ENCODE measurements at places on chromosomes 6 and 20. TPM values are rescaled to one million over a fixed set of nuclear protein-coding genes. Genes with fewer than 3 reads are reported as not detected.

DNA sequence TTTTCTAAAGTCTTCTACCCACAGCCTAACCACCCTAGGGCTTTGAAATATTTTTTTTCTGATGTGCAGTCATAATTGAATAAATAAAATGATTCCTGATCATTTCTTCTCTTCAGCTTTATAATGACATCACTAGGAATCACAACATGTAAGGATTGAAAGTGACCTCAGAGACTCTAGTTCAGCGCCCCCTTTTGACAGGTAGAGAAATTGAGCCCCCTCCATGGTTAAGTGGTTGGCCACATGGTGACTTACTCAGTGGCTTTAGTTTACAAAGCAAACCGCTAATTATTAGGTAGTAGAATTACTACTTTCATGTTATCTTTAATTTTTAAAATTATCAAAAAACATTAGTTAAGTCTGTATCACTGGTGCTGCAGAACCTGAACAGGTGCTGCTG is 13.3 kb upstream of the SLC2A12 start:
- no peak overlapping the region for H3K27ac ChIP-seq
- no peaks in the 10 kb centered on the region for H3K4me1 ChIP-seq
- no peak for DNase-seq
- H3K4me3 ChIP-seq, result no peak overlapping the region

- H3K36me3 ChIP-seq, result no peaks in the 10 kb centered on the region
- no peaks in the 10 kb centered on the region for H3K4me1 ChIP-seq
- H3K27ac ChIP-seq, result no peak overlapping the region
- H3K4me3 ChIP-seq, result no peak overlapping the region
- no peaks in the 10 kb centered on the region for H3K27me3 ChIP-seq
These were observed 52.1 kb downstream of the IRF4 start for GRCh38 chr6:443621-444159.

DNA sequence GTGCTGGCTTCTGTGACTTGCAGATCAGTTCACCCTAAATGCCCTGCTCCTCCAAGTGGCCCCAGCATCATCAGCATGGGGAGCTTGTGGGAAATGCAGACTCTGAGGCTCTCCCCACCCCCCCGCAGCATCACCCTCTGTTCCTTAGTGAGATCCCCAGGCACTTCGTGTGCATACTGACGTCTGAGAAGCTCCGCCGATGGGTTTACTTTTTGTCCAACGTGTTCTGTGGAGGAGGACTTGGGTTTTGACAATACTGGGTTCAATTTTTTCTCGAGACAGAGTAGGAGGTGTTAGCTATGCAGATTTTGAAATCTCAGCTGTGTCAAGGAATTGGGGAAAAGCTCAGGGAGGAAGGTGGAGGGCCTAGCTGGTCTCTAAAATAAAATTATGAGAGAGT is 38.3 kb upstream of the ZNF831 start:
- H3K36me3 ChIP-seq, result no peaks in the 10 kb centered on the region
- no peak overlapping the region for H3K27ac ChIP-seq

The RNF182 gene
- 5.0 TPM for total RNA-seq

DNA sequence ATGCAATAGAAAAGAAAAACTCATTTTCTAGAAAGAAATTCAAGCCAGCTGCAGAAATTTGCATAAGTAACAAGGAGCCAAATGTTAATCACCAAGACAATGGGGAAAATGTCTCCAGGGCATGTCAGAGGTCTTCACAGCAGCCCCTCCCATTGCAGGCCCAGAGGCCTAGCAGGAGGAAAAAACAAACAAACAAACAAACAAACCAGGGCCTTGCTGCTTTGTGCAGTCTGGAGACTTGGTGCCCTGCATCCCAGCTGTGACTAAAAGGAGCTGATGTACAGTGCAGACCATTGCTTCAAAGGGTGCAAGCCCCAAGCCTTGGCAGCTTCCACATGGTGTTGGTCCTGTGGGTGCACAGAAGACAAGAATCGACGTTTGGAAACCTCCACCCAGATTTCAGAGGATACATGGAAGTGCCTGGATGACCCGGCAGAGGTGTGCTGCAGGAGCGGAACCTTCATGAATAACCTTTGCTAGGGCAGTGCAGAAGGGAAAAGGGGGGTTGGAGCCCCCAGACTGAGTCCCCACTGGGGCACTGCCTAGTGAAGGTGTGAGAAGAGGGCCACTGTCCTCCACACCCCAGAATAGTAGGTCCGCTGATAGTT is 110.9 kb upstream of the AKAP12 start:
- no peaks in the 10 kb centered on the region for H3K4me1 ChIP-seq
- no peak overlapping the region for H3K27ac ChIP-seq
- DNase-seq, result no peak
- H3K36me3 ChIP-seq, result no peaks in the 10 kb centered on the region

The ADTRP gene
- 8.0 TPM for total RNA-seq

- H3K27ac ChIP-seq, result no peak overlapping the region
- no peak for DNase-seq
These were observed 97.3 kb upstream of the STXBP5 start for GRCh38 chr6:147106759-147107401.

The SLC32A1 gene
- not detected for total RNA-seq

DNA sequence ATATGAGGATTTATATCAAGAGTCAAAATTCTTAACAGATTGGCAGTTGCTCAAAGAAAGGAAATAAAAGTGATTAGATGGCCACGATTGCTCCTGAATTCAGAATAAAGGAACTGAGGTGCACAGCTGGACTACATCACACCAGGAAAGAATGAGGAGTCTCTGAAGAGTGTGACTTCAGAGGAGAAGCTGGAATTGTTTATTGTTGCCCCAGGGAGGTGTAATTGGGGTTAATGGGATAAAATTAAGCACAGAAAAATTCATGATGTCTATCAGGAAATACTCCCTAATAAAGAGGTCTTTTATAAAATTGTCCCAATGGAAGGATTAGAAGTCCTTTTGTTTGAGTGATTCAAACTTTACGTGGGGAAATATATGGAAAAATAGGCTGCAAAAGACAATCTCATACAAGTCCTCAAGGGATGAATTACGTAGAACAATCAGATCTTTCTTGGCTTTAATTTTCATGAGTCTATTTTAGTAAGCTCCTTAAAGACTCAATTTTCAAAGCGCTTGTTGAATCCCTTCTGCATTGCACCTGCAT is 208.6 kb upstream of the RNF217 start:
- DNase-seq, result no peak
- H3K4me3 ChIP-seq, result no peak overlapping the region
- H3K36me3 ChIP-seq, result no peaks in the 10 kb centered on the region
- no peaks in the 10 kb centered on the region for H3K27me3 ChIP-seq

The FAM83B gene
- 0.86 TPM for total RNA-seq

The SLC22A2 gene
- not detected for total RNA-seq

DNA sequence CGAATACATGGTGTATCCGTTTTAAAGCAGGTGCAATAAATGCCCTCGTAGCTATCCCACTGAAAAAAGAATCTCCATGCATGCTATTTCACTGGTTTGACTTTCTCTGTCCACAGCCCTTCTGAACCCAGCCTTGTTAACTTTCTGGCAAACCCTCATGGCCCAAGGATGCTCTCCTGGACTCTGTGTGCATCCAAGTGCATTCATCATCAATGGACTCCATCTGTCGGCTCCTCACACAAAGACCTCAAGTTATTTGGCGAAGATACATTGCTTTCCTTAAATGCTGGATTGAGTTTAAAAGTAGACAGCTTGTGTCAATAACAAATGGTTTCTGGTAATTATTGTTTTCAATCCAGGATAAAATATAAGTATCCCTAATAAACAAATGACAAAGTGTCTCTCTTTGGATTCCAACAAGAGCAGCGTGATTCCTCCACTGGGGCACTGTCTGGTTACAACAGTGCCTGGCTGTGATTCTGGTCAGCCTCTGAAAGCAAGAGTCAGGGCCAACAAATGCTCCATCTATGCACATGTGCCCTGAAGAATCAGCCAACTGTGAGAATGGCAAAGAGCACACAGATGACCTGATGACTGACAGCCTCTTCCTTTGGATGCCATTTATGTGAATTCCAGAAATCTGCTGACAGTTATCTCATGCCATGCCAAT is 55.7 kb downstream of the FYN start:
- H3K4me3 ChIP-seq, result no peak overlapping the region
- H3K27me3 ChIP-seq, result no peaks in the 10 kb centered on the region
- peaks cover 20% of the 10 kb centered on the region for H3K4me1 ChIP-seq
- no peaks in the 10 kb centered on the region for H3K36me3 ChIP-seq
- no peak for DNase-seq
- no peak overlapping the region for H3K27ac ChIP-seq

DNA sequence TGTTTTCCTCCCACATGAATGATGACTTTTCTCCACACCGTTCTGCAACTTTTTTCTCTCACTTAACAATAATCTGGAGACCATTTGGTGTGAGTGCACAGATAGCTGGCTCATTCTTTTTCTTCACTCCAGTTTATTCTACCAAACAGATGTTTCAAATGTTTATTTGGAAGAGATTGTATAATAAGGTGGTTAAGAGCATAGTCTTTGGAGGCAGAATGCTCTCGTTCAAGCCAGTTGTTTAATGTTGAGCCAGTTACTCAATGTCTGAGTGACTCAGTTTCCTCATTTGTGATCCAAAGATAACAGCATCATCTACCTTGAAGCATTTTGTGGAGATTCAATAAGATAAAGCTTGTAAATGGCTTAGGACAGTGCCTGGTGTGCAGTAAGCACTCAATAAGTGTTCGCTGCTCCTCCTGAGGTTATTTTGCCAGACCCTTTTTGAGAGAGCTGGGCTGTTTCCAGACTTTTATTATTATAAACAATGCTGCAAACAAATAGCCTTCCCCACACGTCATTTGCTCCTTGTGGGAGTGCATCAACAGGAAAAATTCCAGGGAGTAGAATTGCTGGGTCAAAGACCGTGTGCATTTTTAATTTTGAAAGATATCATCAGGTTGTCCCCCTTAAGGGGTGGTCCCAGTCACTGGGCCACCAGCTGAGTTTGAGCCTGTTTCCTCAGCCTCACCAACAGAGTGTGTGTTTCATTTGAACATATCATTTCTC is 70.6 kb downstream of the VEGFA start:
- H3K4me3 ChIP-seq, result no peak overlapping the region
- no peak overlapping the region for H3K27ac ChIP-seq
- no peaks in the 10 kb centered on the region for H3K4me1 ChIP-seq

The COL9A1 gene
- 1.7 TPM for total RNA-seq

The LPA gene
- total RNA-seq, result not detected

GRCh38 chr6:24644377-24644776 is 1.6 kb downstream of the KIAA0319 start:
- peaks cover 3% of the 10 kb centered on the region for H3K4me1 ChIP-seq
- no peak overlapping the region for H3K4me3 ChIP-seq
- H3K27me3 ChIP-seq, result peaks cover 11% of the 10 kb centered on the region
- H3K36me3 ChIP-seq, result no peaks in the 10 kb centered on the region
- DNase-seq, result no peak
- H3K27ac ChIP-seq, result no peak overlapping the region

DNA sequence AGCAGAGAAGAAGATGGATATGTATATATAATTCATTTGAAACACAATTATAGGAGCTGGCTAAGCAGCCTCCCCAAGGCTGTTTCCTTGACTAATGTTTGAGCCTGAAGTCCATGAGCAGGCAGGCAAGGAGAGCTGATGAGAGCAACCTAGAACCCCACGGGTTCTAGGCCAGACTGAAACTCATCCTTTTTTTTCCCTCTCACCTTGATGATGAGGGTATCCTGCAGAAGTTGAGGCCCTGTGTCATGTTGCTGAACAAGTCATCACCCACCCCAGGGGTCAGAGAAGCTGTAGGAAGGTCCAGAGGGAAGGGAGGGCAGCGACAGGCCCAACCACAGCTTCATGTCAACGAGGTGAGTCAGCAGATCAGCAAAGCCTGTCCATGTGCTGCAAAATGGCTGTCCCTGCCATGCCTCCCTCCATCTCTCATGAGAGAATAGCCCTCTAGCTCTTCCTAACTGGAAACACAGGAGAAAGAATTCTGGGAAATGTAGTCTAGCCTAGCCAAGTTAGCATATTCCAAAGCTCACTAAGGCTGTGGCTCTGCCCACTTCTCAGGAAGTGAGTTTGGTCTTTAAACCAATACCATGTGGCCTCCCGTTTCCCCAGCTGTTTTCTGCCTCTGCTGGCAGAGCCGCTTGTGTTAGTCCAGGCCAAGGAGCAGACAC is 91.3 kb upstream of the DTNBP1 start:
- no peak overlapping the region for H3K4me3 ChIP-seq
- peak; percentile 17 for DNase-seq
- H3K27me3 ChIP-seq, result no peaks in the 10 kb centered on the region
- H3K4me1 ChIP-seq, result no peaks in the 10 kb centered on the region

DNA sequence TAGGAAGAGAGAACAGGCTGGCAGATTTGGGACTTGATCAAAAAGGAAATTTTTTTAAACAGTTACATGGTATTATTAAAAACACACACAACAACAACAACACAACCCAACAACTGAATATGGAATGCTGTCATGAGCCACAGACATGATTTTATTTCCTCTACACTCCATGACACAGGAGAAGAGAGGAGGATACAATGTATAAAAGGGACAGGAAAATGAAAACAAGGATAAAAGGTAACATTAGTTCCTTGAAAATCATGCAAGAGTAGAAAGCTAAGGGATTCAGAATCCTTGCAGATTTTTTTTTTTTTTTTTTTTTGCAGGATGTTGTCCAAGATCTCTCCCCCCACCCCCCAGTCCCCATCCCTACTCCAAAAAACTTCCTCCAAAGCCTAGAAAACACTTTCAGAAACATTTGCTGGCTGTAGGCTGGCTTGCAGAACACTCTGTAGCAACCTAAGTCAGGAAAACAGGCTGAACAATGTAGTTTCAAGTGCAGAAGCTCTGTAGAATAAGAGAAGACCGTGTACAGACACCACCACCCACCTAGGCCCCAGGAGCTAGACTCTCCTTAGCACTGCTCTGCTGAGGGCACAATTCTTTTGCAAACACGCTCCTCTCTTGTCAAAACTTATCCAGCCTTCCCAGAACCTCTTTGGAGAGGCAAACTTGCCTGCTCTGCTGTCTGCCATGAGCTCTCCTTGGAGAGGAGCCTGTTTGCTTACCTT is 845 bp downstream of the ZMYND8 start:
- peaks cover 56% of the 10 kb centered on the region for H3K4me1 ChIP-seq
- H3K27ac ChIP-seq, result peak overlapping the region; percentile 99
- H3K4me3 ChIP-seq, result no peak overlapping the region
- H3K27me3 ChIP-seq, result no peaks in the 10 kb centered on the region
- peak; percentile 41 for DNase-seq

GRCh38 chr6:145815309-145816274 is 997 bp upstream of the FBXO30 start:
- H3K27ac ChIP-seq, result peak overlapping the region; percentile 99
- peaks cover 4% of the 10 kb centered on the region for H3K36me3 ChIP-seq
- no peaks in the 10 kb centered on the region for H3K27me3 ChIP-seq
- DNase-seq, result peak; percentile 73
- peak overlapping the region; percentile 65 for H3K4me3 ChIP-seq

- H3K27ac ChIP-seq, result no peak overlapping the region
- H3K36me3 ChIP-seq, result peaks cover 13% of the 10 kb centered on the region
- H3K27me3 ChIP-seq, result no peaks in the 10 kb centered on the region
These were observed 274.9 kb downstream of the UTRN start for GRCh38 chr6:144559865-144560593.

DNA sequence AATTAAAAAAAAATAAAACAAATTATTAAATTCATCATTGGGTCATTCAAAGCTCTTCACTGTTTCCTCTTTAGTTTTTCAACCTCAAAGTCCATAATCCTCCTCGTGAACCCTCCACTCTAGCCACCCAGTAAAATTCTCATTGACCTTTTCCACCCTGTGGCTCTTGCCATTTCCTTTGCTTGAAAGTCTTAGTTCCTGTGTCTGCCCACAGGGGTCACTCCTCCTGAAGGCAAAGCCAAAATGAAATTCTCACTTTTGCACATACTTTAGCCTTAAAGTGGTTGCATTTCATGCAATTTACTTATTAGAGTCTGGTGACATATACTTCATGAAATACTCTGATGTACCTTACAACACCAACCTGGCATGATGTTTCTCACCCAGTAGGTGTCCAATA is 263.7 kb downstream of the BMP2 start:
- H3K4me1 ChIP-seq, result no peaks in the 10 kb centered on the region
- no peaks in the 10 kb centered on the region for H3K27me3 ChIP-seq
- no peak overlapping the region for H3K27ac ChIP-seq
- no peak overlapping the region for H3K4me3 ChIP-seq
- no peaks in the 10 kb centered on the region for H3K36me3 ChIP-seq
- no peak for DNase-seq

The OR2B6 gene
- not detected for total RNA-seq

Data from lung (tissue), 17 donors.